ENCODE measurements at places on chromosomes 4 and X.

GRCh38 chr4:825971-826330 lies at the start of gene CPLX1:
TSS of gene CPLX1 (minus strand) at chr4:826129. CDS start at chr4:824522, 1,607 bp downstream.
- DNase-seq: no peak

GRCh38 chr4:140809676-140810075 lies 53.5 kb upstream of the TBC1D9 start:
- DNase-seq: no peak

DNA sequence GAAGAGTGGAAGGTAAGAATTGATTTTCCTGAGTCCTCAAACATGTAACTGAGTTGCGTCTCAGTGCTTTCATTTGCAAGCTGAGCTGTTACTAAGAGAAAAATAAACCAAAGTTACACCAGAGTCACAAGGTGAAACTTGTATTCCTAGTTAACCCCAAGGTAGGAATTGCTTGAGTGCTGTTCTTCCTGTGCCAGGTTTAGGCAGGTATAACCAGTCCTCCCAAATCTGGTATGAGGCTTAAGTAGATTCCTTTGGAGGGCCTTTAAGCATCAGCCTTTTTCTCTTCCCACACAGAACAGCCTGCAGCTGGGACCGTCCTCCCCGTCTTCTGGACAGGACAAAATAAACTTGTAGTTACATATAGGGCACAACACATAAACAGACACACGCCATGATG lies 2.3 kb upstream of the BTC start:
- no peak for DNase-seq

- no peak for DNase-seq
These were observed 64.5 kb downstream of the GPRIN3 start for GRCh38 chr4:89242864-89243732.

DNA sequence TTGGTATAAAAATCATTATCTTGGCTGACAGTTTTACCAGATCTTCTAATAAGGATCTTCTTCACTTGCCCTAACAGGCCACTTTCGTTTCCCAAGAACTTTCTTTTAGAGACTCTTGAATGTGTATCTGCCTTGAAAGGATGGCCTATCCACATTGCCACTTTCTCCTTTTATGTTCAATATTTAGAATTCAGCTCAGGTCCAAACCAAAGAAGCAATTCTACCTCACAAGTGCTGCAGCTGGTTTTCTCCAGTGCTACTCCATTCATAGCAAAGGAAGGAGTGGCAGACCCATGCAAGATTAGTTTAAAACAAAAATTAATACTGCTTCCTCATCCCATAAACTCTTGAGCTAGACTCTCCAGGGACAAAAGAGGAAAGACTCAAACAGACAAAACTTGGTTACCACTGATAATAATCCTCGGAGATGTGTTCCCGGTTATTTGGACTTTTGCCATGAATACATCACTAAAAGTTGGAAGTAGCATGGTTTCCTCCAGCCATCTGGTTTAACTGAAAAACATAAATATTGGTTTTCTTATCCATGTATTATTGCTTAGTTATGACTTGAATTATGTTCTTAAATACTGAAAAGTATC lies 401.8 kb downstream of the PABPC4L start:
- no peak for DNase-seq
